ENCODE measurements at places on chromosomes 5 and 9.
A peak's percentile ranks its signal among the peaks of the same experiment; 100 is the strongest.

DNA sequence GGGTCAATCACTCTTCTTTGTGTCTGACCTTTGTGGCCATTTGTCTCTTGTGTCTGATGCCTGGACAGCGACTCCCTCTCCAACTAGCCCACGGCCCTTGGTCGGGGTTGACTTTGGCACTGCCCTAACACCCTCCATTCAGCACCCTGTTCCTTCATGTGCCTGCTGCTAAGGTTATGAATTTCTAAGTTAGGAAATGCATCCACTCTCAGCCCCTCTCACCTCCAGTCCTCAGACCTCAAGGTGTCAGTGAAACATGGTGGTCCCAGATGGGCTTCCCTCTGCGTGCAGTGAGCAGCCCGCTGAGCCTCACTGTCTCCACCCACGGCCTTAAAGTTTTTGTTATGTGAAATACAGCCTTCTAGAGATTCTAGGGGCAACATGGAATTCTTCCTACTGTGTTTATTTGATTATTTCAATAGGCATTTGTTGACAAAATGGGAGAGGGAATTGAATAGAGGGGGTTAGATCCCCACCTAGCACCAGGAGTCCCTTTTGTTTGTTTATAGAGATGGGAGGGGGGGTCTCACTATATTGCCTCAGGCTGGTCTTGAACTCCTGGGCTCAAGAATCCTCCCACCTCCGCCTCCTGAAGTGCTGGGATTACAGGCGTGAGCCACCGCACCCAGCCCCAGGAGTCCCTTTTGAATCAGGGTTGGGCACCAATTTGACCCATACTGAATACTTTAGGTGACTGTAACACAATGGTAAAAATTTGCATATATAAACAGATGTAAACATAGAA lies 1.6 kb upstream of the GLIPR2 start:
- no peak for DNase-seq

GRCh38 chr5:133873449-133873848 lies 95.0 kb downstream of the C5orf15 start:
- no peak for DNase-seq

DNA sequence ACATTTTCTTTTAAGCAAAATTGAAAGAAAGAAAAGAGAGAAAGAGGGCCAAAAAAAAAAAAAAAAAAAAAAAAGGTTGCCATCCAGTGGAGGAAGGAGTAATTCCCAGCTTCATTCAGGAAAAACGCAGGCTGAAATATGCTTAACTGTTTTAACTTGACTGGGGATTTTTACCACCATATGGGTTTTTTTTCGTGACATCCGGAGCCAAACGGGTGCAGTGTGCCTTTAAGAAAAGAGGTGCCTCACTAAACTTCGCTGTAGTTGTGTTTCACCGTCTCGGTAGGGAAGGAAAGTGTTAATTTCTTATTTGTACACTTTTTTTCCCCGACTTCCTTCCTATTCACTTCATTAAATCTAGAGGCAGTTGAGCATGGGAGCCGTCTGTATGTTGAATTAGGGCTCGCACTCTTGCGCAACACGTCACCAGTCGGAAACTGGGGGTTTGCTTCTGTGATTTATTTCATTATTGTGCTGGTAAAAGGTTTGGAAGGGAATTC lies 143.0 kb downstream of the SMARCA2 start:
- DNase-seq = peak; percentile 25

DNA sequence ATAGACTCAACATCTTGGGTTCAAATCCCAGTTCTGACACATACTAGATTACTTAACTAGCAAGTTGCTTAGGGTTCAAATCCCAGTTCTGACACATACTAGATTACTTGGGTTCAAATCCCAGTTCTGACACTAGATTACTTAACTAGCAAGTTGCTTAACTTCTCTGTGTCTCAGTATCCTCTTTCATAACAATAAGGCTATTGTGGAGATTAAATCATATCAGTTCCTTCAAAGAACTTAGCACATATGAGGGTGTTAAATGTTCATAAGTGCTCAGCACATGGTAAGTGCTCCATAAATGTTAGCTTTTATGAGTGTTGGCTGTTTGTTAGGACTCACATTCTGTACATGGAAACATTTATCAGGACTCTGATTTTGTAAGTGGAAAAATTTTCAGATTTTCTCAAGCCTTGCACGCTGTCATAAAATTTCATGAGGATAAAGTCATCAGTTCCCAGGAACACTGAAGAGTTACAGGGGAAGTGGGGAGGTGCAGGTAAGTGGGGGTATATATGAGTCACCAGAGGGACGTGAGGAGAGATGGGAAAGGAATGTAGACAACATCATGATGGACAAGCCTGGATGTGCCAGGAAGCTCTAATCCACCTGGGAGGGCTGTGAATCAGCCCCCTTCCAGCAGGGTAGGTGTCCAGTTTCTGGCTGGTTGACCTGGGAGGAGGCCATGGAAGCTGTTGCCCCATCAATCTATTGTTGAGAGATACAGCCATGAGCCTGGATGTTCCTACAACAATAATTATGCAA lies 532.2 kb upstream of the WWC1 start:
- no peak for DNase-seq

GRCh38 chr5:36298552-36298951 lies 3.1 kb downstream of the RANBP3L start:
- DNase-seq = no peak

DNA sequence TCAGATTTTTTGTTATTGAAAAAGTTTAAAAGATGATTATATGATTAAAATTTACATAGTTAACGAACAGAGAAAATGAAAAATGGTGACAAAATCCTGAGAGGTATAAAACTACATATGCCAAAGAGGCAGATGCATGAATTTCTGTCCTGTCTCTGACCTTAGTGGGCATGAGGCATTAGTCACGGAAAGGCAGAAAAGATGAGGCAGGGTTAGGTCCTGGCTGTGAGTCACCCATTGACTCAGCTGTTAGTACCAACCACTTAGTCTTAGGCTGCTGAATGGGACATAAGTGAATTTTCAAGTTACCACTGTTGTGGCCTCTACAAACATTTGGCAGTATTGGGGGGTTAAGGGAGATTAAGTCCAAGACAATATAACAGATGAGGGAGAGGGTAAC lies 33.1 kb downstream of the RASA1 start:
- DNase-seq = no peak

- peak; percentile 84 for DNase-seq
These were observed 218.6 kb downstream of the PIK3R1 start for GRCh38 chr5:68433923-68434879.

All from activated T-helper 2 cell treated with anti-CD3 and anti-CD28 coated beads, Interferon-gamma antibody, Interleukin-2, Interleukin-4, amounts not matched to agents 10 μg/mL and 5 μg/mL and 100 μg/mL, durations not matched to agents 14 hours and 24 hours and 36 hours (primary cell).